ENCODE measurements at places on chromosomes 16 and 17.
A peak's percentile ranks its signal among the peaks of the same experiment; 100 is the strongest.

DNA sequence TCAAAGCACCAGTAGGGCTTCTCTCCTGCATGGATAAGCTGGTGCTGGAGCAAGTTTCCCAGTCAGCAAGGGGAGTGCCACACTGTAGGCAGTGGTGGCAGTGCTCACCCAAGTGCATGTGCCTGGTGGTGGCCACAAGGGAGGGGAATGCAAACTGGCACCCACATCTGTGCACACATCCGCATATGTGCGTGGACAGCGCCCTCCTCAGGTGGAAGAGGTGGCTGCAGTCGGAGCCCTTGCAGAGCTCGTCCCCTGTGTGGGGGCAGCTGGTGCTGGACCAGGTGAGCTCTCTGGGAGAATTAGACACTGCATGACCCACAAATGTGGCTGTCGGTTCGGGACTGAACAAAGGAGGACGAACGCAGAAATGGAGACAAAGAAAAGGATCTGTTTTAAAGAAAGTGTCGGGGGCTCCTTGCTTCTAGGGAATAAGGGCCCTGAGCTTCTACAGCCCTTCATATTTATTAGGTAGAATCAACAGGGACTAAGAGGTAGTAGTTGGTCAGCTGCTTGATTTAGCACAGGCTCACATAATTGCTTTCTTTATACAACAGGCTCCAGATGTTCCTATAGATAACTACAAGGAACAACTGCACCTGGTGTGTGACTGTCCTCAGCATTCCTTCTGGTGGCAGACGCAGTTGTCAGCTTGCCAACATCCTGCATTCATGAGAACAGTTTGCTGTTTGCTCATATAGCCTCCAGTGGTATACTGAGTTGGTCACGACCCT is 5.3 kb upstream of the ZNF689 start:
- no peak overlapping the region for H3K4me3 ChIP-seq
- H3K4me1 ChIP-seq, result peaks cover 8% of the 10 kb centered on the region
- H3K36me3 ChIP-seq, result no peaks in the 10 kb centered on the region
- DNase-seq, result peak; percentile 79
- H3K27me3 ChIP-seq, result no peaks in the 10 kb centered on the region
- H3K27ac ChIP-seq, result no peak overlapping the region

DNA sequence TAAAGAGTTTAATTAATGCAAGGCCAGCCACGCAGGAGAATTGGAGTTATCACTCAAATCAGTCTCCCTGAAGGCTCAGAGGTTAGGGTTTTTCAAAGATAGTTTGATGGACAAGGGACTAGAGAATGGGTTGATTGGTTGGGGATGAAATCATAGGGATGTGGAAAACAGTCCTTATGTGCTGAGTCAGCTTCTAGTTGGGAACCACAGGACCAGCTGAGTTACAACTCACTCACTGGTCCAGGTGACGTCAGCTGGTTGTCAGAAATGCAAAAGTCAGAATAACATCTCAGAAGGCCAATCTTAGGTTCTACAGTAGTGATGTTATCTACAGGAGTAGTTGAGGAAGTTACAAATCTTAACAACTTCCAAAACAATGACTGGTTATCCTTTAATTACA is 47.6 kb downstream of the CPD start:
- H3K4me1 ChIP-seq, result no peaks in the 10 kb centered on the region
- H3K4me3 ChIP-seq, result no peak overlapping the region
- H3K27me3 ChIP-seq, result no peaks in the 10 kb centered on the region
- H3K36me3 ChIP-seq, result peaks cover 76% of the 10 kb centered on the region
- no peak for DNase-seq
- H3K27ac ChIP-seq, result no peak overlapping the region

DNA sequence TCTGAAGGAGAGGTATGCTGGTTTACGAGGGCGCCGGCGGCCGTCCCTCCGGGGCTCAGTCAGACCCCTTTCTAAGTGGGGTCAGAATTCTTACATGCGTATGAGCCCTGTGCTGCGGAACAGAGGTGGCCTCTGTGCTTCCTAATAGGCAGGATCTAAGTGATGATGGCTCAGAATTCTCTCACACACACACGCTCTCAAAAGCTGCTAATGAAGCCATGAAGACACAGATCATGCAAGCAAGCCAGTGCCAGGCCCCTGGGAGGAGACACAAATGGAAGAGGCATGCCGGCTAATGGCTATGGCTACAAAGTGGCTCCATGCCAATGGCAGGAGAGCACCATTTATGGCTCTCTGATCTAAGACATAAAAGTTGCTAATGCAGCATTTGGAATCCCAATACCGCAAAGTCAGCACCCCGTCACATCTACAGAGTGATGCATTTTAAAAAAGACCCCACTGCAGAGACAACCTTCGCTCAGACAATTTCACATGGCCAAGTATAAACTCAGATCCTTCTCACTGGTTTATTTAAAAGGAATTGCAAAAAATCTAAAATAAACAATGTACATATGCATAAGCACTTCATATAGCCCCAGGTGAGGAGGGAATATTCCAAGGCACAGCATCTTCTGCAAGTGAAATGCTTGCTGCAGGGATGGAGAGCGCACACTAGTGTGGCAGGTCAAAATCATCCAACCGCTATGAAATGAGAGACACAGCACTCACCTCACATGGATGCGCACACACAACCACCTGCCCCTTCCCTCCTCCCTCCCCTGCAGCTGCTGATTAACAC is 24.5 kb downstream of the NPLOC4 start:
- H3K4me3 ChIP-seq, result no peak overlapping the region
- H3K27ac ChIP-seq, result no peak overlapping the region
- no peak for DNase-seq
- H3K36me3 ChIP-seq, result peaks cover 95% of the 10 kb centered on the region
- H3K27me3 ChIP-seq, result no peaks in the 10 kb centered on the region

- H3K4me1 ChIP-seq, result no peaks in the 10 kb centered on the region
- no peak overlapping the region for H3K27ac ChIP-seq
- H3K27me3 ChIP-seq, result no peaks in the 10 kb centered on the region
- H3K36me3 ChIP-seq, result no peaks in the 10 kb centered on the region
Measured at GRCh38 chr17:77264617-77265230, 124.0 kb downstream of the SEC14L1 start.

- no peak for DNase-seq
- no peak overlapping the region for H3K4me3 ChIP-seq
- H3K4me1 ChIP-seq, result no peaks in the 10 kb centered on the region
- H3K27ac ChIP-seq, result no peak overlapping the region
- peaks cover 12% of the 10 kb centered on the region for H3K36me3 ChIP-seq
Measured at GRCh38 chr16:491220-491919, 36.1 kb upstream of the CAPN15 start.

DNA sequence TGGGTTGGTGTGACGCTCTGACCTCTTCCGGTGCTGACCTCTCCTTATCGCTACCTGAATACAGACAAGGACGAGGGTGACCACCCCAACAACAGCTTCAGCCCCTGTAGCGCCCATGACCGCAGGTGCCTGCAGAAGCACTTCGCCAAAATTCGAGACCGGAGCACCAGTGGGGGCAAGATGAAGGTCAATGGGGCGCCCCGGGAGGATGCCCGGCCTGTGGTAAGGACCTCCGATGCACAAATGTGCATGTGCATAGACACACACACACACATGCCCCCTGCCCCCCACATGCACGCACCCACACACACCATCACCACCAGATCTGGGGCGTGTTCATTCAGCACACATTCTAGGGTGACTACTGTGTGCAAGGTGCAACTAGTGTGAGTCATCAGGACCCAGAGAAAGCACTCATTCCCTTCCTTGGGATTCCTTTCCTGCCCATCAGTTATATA is 9.7 kb downstream of the IGFBP4 start:
- H3K27ac ChIP-seq, result peak overlapping the region; percentile 73
- peaks cover 96% of the 10 kb centered on the region for H3K4me1 ChIP-seq
- no peaks in the 10 kb centered on the region for H3K27me3 ChIP-seq
- DNase-seq, result no peak
- H3K4me3 ChIP-seq, result no peak overlapping the region
- peaks cover 18% of the 10 kb centered on the region for H3K36me3 ChIP-seq

- H3K4me1 ChIP-seq, result peaks cover 5% of the 10 kb centered on the region
- H3K4me3 ChIP-seq, result no peak overlapping the region
- no peak for DNase-seq
- H3K27ac ChIP-seq, result no peak overlapping the region
- H3K27me3 ChIP-seq, result peaks cover 16% of the 10 kb centered on the region
Measured at GRCh38 chr16:88318051-88318450, 64.7 kb upstream of the ZNF469 start.

GRCh38 chr17:27345141-27345904 is 51.4 kb downstream of the WSB1 start:
- H3K36me3 ChIP-seq, result no peaks in the 10 kb centered on the region
- peaks cover 40% of the 10 kb centered on the region for H3K4me1 ChIP-seq
- H3K4me3 ChIP-seq, result no peak overlapping the region
- H3K27ac ChIP-seq, result peak overlapping the region; percentile 29
- no peaks in the 10 kb centered on the region for H3K27me3 ChIP-seq
- DNase-seq, result peak; percentile 93

GRCh38 chr16:19822533-19822932 is 62.1 kb downstream of the GPRC5B start:
- no peak overlapping the region for H3K4me3 ChIP-seq
- H3K4me1 ChIP-seq, result no peaks in the 10 kb centered on the region
- H3K36me3 ChIP-seq, result peaks cover 7% of the 10 kb centered on the region
- no peaks in the 10 kb centered on the region for H3K27me3 ChIP-seq
- H3K27ac ChIP-seq, result no peak overlapping the region
- DNase-seq, result no peak

DNA sequence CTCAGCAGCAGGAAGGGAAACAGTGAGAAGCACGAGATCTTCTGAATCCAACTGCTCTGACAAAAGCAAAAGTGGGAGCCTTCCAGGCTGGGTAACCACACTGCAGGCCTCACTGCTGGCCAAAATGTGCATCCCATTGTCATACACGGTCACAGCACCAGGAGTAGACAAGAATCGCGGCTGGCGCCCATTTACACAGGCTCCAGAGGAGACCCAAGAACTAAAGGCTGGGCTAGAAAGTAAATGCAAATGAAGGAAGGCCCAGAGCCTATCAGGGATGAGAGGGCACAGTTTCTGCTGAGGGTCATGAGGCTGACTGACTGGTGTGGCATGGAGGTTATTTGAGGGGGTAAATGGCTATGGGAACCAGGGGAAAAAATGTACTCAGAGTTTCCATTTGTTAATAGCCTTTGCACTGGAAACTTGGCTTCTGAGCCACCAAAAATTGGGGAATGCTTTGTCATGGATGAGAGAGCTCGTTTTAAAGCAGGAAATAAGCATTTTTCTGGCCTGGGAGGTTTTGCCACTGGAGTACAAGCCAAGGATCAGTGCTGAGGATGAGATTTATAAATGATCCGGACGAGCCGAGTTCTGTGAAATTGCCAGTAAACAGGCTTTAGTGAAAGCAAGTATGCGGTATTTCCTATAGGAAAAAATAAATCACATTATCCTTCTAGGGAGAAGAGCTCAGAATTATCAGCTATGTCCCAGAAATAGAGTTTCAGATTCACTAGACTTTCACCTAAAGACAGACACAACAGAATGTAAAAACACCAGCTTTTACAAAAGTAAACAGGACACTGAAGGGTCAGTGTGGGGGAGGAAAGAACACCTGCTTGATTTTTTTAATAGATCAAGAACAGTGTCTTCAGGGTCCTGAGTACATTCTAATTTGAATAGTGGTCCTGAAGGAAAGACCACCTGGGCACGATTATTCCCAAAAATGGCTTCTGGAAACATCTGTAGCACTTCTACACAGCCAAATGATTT is 66.9 kb upstream of the GSG1L start:
- peak overlapping the region; percentile 64 for H3K27ac ChIP-seq
- H3K4me3 ChIP-seq, result no peak overlapping the region
- H3K4me1 ChIP-seq, result peaks cover 5% of the 10 kb centered on the region

GRCh38 chr17:32586666-32587065 is 99.9 kb downstream of the CDK5R1 start:
- no peaks in the 10 kb centered on the region for H3K27me3 ChIP-seq
- H3K4me3 ChIP-seq, result no peak overlapping the region
- H3K36me3 ChIP-seq, result no peaks in the 10 kb centered on the region
- H3K27ac ChIP-seq, result no peak overlapping the region

DNA sequence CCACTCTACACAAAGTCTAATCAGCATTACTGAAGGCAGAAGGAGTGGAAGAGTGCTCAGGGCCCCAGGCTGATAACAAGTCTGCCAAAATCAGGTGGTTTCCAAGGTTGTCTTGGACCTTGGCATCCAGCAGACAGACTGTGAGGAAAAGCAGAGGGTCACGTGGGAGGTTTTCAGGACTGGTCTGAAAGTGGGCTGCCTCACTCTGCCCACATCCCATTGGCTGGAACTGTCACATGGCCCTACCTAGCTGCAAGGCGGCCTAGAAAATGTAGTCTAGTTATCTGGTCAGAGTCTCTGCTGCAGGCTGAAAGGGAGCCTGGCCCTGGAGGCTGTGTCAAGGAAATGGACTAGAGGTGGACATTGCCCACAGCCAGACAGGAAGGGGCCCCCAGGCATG is 310.7 kb upstream of the ASIC2 start:
- no peak overlapping the region for H3K4me3 ChIP-seq
- H3K4me1 ChIP-seq, result no peaks in the 10 kb centered on the region
- H3K27ac ChIP-seq, result no peak overlapping the region
- DNase-seq, result no peak
- peaks cover 3% of the 10 kb centered on the region for H3K27me3 ChIP-seq

DNA sequence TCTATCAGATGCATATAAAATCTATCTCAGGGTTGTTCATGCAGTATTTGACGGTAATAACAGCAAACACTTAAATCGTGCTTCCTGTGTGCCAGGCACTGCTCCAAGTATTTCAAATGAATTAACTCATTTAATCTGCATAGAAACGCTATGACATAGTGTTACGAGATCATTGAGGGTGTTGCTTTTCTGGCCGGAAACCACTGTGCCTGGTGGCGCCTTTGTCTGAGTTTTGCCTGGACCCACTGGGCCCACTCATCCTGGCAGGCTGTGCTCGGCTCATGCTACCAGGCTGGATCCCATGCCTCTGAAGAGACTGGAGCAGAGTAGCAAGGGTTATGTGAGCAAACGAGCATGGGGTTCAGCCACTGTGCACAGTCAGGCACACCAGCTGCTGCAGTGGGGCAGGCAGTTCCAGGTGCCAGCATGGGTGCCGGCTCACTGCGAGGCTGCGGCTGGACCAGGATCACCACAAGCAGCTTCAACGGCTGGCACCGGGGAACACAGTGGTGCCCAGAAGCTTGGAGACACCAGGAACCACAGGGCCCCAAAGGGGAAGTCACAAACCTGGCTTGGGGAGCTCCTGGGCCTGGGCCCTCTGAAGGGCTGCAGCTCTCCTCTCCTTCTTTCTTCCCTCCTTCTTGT is 45.9 kb upstream of the CLEC19A start:
- no peak overlapping the region for H3K27ac ChIP-seq
- H3K36me3 ChIP-seq, result no peaks in the 10 kb centered on the region
- no peaks in the 10 kb centered on the region for H3K27me3 ChIP-seq
- no peaks in the 10 kb centered on the region for H3K4me1 ChIP-seq

DNA sequence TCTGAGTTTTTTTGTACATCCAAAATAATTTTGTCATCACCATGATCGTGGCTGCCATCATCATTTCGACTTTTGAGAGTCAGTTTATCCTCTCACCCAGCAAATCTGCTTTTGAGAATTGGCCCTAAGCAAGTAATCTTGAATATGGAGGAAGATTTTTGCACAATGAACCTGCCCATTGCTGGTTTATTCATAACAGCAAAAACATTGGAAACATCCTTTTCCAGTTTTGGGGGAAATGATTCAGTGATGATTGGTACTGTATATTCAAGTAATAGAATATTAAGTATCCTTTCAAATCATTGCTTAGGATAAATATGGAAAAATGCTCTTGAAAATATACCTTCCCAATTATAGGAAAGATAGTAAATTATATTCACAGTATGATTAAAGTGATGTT is 53.1 kb downstream of the PRKCA start:
- no peaks in the 10 kb centered on the region for H3K36me3 ChIP-seq
- H3K4me3 ChIP-seq, result no peak overlapping the region
- no peak overlapping the region for H3K27ac ChIP-seq
- no peaks in the 10 kb centered on the region for H3K27me3 ChIP-seq
- no peak for DNase-seq
